M059J (cell line): ENCODE measurements at places on chromosomes 2 and 18. TPM values are rescaled to one million over a fixed set of nuclear protein-coding genes. Genes with fewer than 3 reads are reported as not detected.

GRCh38 chr2:26922405-26923188, 47.8 kb upstream of the MAPRE3 start:
- peak; percentile 22 for DNase-seq

The UBE2E3 gene
- 146 and 230 TPM in 2 replicates for total RNA-seq

The CYTIP gene
- 1.5 and 2.8 TPM in 2 replicates for total RNA-seq

- DNase-seq, result peak; percentile 95
Observed at GRCh38 chr2:46803911-46804670, 111.5 kb downstream of the MCFD2 start.

DNA sequence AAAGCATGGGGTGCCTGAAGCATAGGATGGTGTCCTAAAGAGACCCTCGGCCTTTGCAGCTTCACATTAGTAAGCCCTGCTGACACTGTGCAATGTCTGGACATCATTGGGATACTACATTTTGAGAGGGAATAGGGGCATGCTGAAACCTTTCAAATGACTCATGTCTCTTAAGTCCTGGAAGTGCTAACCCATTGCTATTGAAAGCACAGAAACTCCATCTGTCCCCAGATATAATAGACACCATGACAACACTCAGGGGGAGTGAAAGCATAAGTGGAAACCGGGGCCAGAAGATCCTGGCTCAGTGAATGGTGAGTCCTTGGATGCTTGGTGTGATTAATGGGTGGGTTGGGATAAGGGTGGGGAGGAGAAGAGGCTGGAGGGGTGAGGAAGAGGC, 595.5 kb upstream of the ID2 start:
- DNase-seq, result peak; percentile 12

GRCh38 chr18:49075681-49076080, 124.9 kb upstream of the SMAD7 start:
- DNase-seq, result no peak

- no peak for DNase-seq
Observed at GRCh38 chr2:47239119-47239969, 84.2 kb upstream of the STPG4 start.

DNA sequence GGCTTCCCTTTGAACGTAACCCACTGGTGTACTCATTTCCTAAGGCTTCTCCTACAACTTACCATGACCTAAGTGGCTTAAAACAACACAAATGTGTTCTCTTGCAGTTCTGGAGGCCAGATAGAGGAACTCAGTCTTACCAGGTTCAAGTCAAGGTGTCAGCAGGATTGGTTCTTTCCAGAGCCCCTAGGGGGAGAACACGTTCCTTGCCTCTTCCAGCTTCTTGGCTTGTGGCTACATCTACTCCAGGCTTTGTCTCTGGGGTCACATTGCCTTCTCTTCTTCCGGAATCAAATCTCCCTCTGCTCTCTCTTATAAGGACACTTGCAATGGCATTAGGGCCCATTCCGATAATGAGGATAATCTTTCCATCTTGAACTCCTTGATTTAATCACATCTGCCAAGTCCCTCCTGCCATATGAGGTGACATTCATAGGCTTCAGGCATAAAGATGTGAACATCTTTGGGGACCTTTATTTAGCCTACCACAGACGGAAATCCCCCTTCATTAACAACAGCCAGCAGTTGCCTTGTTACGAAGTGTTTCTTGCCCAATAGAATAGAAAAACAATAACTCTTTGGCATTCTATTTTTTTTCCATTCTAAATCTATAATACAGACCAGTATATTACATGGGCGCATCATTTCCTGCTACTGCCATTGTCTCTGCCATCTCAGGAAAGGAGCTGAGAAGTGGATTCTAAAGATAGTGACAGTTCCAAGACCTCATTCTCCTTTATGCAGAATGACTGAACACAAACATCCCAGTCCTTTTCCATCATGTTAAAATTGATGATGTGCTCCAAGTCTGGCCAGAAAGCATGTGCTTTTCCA, 362.0 kb downstream of the ZNF521 start:
- DNase-seq, result no peak

The GNLY gene
- total RNA-seq, result not detected in 2 replicates

The CHST10 gene
- total RNA-seq, result 12.3 and 13.7 TPM in 2 replicates

The TNP1 gene
- not detected in 2 replicates for total RNA-seq

The UGT1A10 gene
- total RNA-seq, result not detected in 2 replicates

DNA sequence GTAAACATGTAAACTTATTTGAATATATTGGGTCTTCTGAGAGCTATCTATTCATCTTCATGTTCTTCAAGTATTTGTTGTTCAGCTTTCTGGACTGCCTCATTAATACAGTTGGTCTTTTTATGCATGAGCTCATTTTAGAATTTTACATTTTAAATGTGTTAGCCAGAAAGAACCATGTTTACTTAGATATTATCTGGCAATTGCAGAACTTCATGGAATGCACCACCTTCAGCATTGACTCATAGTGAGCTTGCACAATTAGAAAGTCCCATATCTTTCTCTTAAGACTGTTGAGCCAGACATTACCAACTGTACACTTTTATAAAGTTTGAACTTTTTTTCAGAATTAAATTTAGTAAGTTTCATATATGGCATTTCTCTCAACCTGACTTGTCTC, 536.7 kb downstream of the RIT2 start:
- DNase-seq, result peak; percentile 68

DNA sequence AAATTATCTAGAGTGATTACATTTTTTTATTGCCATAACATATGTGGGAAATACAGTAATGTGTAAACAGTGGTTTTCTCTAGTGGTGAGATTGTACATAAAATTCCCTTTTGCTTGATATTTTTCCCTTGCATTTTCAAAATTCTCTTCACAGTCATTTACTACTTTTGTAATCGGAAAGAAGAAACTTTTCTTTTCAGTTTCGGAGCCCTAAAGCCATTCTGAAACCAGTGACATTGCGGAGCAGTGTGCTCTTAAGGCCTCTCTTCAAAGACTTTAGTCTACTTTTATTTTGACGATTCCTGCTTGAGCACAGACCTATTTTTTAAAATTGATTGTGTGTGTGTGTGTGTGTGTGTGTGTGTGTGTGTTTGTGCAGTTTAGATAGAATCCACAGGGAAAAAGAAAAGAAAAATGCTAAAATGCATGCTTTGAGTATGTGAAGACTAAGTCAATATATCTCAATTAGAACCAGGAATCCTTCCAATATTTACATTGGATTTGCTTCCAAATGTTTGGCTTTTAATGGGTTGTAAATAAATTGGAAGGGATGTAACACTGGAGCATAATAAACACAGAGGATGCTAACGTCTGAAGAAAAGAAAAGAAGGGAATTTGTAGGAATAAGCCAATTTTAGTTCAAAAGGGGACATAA, 357.4 kb downstream of the RND3 start:
- DNase-seq, result no peak

The CCDC74A gene
- total RNA-seq, result 8.2 and 10.4 TPM in 2 replicates

- peak; percentile 50 for DNase-seq
Observed at GRCh38 chr2:18771212-18771611, 181.8 kb upstream of the NT5C1B start.

DNA sequence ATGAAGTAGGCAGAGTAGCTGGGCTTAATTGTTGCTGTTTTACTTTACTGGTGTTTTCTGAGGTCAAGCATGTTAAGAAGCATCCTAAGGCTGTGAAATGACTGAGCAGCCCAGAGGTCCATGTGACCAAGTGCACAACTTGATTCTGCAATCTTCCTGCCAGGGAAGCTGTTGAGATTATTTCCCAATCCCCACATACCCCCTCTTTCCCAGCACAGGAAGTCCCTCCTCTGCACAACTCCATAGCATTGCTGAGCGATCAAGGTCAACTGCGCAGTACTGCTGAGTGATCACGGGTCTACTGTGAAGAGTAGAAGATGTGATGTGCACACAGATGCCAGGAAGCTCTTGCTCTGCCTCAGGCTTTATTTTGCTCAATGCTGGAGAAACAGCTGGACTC, 105.8 kb downstream of the GALNT14 start:
- DNase-seq, result no peak

GRCh38 chr2:112606547-112606946, 22.1 kb downstream of the CHCHD5 start:
- DNase-seq, result no peak

The GPR55 gene
- total RNA-seq, result 0.79 TPM in 1 of 2 replicates, not detected in the other

DNA sequence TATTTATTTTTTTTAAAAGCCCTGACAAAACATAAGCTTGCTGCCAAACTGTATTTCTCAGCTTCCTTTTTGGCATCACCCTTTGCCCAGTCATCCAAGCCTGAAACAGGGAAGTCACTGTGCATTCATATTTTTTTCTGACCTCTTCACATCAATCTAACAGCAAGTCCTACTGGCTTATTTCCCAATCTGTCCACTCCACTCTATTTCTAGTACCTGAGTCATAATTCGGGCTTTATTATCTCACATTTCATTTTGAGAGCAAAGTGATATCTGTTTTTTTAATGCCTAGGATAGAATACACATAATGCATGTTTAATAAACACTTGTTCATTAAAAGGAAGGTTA, 5.1 kb downstream of the HNMT start:
- DNase-seq, result peak; percentile 85
